Activated CD4-positive, alpha-beta memory T cell treated with anti-CD3 and anti-CD28 coated beads, Interleukin-2, amount 10 ng/mL, durations not matched to agents 7 days and 5 days (primary cell): ENCODE measurements at places on chromosomes 3 and 15. TPM values are rescaled to one million over a fixed set of nuclear protein-coding genes. Genes with fewer than 3 reads are reported as not detected.

The VEPH1 gene
- not detected for total RNA-seq

The DUOXA1 gene
- not detected for total RNA-seq

The PPP2R3A gene
- not detected for total RNA-seq

GRCh38 chr3:134076851-134077250 is 47.1 kb upstream of the SLCO2A1 start:
- no peak for DNase-seq

DNA sequence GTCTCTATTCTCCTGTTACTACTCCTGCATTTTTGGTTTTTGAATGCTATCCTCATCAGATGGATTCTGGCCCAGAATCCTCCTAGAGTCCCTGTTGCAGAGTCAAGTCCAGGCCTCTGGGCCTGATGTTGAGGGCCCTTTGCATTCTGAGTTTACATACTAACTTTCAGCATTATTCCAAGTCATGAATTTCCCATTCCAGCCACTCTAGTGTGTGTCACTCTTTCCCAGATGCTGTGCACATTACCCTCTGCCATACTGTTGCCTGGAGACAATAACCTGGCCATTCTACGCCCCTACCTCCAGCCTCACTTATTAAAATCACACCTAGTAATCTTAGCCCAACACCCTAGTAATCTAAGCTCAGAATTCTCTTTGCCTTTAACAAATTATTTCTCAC is 53.4 kb downstream of the GXYLT2 start:
- no peak for DNase-seq

GRCh38 chr3:183490211-183490601 is 61.8 kb upstream of the MCF2L2 start:
- no peak for DNase-seq

- no peak for DNase-seq
Measured at GRCh38 chr15:87477737-87478686, 778.5 kb downstream of the NTRK3 start.

DNA sequence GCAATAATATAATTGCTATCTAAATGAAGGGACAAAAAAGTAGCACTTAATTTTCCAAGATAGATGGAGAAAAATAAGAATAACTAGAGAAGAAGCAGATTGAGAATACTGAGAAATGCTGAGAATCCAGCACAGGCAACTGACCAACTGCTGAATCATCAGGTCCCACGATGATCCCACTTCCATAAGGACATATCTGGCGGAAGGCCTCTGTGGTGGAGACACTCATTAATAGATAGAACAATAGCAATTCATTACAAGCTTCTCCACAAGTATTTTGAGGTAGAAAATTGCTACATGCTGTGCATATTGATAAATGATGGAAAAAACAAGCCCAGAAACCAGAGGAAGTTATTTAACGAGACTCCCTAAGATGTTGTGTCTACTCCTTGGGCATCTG is 105.9 kb downstream of the DUT start:
- no peak for DNase-seq

GRCh38 chr3:146899171-146899570 is 294.0 kb upstream of the PLSCR5 start:
- DNase-seq, result no peak
